Activated T-cell treated with anti-CD3 and anti-CD28 coated beads for 4 hours (primary cell): ENCODE measurements at places on chromosomes 5 and 9.

DNA sequence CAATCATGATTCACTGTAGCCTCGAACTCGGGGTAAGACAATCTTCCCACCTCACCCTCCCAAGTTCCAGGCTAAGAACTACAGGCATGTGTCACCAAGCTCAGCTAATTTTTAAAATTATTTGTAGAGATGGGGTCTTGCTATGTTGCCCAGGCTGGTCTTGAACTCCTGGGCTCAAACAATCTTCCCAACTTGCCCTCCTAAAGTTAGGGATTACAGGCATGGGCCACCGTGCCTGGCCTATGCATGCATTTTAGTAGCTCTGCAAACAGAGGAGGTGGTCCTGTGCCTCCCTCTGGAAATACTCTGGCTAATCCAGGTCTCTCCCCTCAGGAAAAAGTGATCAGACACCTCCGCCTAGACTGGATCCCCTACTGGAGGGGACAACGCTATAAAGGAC, 21.5 kb upstream of the TRIM14 start:
- DNase-seq, result no peak

DNA sequence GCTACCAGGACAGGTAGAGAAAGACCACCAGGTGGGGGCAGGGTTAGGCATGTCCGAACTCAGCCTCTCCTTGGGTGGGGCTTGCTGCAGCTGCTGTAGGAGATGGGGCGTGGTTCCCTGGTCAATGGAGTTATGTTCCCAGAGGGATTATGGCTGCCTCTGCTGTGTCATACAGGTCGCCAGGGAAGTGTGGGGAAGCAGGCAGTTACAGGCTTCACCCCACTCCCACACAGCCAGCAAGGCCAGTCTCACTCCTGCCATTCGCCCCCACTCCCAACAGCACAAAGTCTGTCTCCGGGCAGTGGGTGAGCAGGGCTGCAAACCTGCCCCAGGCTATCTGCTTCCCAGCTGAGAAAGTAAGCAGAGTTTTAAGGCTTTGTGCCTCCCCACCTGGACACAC, 20.0 kb upstream of the CEP72 start:
- DNase-seq, result no peak

- DNase-seq, result no peak
These were observed 966.5 kb upstream of the DMAC1 start for GRCh38 chr9:8766096-8766495.

DNA sequence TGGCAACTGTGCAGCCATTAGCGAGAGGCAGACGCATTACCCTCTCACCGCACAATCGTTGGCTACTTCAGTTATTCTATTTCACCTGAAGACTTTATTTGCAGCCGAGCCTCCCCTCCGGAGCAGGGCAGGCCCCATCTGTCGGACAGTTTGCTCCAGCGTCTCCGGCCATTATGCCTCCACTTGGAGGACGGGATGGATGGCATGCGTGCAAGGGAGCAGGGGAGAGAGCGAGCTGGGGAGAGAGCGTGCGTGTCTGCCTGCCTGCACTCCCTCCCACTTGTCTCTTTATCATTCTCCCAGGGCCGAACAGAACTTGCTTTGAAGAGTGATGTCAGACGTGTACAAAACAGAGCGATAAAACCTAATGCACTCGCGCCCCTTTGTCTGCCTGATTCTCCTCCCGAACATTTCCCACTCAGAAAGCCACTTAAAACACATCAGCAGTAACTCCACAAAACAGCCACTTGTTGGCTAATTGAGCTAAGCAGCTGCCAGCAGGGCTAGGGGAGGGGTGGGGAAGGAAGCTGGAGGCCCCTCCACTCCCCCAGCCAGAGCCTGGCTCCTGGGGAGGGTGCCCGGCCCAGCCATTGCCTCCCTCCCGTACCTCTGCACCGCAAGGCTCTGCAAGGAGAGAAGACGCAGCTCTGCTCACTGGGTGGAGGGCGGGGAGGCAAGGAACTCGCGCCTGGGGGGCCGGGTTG, 43.4 kb upstream of the FUBP3 start:
- DNase-seq, result no peak

DNA sequence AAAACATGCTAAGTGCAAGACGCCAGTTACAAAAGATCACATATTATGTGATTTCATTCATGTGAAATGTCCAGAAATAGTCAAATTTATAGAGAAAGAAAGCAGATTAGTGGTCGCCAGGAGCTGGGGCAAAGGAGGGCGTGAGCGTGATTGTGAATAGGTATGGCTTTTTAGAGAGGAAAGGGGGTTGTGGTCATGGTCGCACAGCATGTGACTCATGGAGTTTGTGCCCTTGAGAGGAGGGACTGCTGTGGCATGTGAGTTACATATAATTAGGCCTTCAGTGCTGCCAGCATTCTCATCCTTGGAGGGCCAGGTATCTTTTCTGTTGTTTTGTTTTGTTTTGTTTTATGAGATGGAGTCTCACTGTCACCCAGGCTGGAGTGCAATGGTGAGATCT, 21.2 kb upstream of the MARCHF6 start:
- no peak for DNase-seq

GRCh38 chr9:27787891-27788290, 214.6 kb upstream of the C9orf72 start:
- DNase-seq, result no peak

- DNase-seq, result no peak
These were observed 72.4 kb downstream of the MSX2 start for GRCh38 chr5:174796711-174797192.

DNA sequence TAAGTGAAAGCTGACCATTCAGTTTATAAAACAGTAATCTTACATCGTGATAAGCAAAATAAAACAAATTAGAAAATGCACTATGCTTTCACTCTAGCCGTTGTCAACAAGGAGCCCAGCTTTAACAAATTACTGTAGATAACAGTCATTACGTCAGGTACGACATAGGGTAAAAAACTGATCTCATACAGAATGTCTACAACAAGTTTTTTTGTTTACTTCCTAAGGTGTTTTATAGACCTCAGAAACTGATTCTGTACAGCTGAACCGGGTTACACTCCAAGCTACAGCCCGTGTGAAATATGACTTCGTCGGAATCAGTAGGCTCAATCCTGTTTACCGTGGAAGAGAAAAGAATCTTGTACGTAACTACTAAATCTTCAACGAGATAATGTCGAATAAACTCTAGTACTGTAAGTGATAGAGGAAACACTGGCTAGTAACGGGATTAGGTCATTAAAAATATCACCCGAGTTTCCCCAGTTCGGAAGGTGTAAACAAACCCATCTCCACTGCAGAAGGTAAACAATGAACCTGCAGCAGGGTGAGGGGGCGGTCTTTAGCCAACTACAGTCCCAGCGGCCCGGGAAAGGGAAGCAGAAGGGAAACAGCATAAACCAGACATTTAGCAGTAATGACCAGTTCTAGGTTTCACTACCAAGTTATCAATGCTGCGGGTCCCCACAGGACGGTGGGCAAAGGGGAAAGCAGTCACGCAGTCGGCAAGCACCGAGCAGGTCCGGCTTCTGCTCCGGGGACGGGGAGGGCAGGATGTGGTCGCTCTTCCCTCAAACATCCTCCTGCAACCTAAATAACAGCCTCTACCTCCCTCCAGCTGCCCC, 1.1 kb downstream of the RICTOR start:
- peak; percentile 19 for DNase-seq

GRCh38 chr5:66840511-66841013, 244.4 kb downstream of the MAST4 start:
- no peak for DNase-seq

GRCh38 chr9:9498846-9499245, 1114.0 kb downstream of the PTPRD start:
- DNase-seq, result no peak

DNA sequence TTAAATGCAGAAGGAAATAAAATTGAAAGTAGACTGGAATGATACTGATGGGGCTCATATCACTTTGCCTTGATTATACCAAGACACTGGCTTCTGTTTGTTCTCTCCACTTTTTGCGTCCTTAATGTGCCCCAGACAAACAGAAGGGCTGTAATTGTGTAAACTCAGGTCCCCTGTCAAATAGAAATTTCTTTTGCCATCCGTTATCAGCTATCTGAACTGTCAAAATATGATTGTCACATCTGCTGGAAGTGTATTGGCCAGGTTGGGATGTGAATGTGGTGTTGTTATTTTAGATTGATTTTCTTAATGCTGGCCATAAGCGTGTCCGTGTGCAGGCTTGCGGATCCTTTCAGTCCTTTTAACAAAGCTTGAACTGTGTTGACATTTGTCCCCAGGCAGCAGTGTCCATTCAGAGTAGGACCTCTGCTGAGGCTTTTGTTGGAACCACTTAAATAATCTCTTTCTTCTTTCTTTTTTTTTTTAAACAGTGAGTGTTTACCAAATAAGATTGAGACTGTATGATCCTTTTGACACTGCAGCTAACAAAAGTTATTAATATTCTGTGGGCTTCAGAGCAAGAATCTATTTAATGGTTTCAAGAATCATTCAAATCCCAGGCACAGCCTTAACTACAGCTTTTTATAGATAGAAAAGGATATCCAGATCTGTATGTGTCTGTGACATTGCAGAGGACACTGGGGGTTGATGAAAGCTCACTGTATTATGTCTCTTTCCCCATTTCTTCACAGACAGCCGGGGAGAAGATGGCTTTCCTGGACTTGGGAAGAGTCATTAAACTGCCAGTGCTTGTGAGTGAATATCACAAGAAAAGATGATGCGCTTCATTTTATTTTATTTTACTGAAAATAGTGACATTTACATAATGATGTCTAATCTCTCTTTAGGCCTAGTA, 171.7 kb downstream of the ZNF608 start:
- DNase-seq, result no peak

- DNase-seq, result no peak
These were observed 7.7 kb downstream of the LPCAT1 start for GRCh38 chr5:1515921-1516571.

- no peak for DNase-seq
These were observed 303.0 kb downstream of the FBXL17 start for GRCh38 chr5:108078882-108079281.

- DNase-seq, result no peak
These were observed 2.9 kb upstream of the LPCAT1 start for GRCh38 chr5:1526681-1527131.

DNA sequence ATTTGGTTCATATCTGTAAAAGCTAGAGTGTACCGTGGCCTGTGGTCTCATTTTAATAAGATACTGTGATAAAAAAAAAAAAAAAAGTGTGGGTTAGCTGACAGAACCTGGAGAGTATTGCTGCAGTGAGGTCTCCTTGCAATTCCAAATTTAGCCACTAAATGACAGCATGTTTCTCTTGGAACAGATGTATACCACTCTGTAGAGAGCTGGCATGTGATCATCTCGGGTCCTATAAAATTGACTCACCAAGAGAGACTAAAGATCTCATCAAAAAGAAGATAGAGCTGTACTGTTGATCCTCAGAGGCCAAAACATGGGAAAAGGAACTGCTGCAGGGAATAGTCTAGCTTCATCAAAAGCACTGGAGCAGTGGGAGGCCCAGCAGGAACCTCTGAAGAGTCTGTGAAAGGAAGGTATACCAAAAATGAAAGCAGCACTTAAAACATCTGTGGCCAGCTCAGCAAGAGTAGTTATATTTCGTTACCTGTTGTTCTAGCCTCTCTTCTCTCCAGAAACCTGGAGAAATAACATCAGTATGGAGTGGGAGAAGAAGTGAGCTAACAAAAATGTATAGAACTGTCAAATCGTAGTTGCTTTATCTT, 826.8 kb downstream of the EFNA5 start:
- no peak for DNase-seq

- no peak for DNase-seq
These were observed 230.5 kb downstream of the MAST4 start for GRCh38 chr5:66826696-66827095.

- no peak for DNase-seq
These were observed 16.3 kb upstream of the CCIN start for GRCh38 chr9:36152741-36153438.

DNA sequence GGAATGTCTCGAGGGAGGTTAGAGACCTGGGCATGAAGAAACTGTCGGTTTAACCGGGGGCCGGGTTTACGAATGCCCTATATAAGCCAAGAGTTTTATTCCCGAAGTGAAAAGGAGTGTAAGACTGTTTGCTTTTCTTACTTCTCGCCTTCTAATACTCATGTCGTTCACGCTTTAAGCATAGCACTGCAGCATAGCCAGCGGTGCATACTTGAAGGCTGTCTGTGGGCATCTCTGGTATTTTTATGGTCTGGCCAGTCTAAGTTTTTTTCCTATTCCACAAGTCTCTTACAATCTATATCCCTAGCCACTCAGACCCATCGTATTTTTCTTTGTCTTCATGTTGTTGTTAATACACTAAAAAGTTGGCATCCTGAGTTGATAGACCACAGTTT, 1.2 kb downstream of the UHRF2 start:
- no peak for DNase-seq

- peak; percentile 66 for DNase-seq
These were observed 7.9 kb downstream of the AK1 start for GRCh38 chr9:127869310-127870152.

- no peak for DNase-seq
These were observed 1.9 kb downstream of the DIPK1B start for GRCh38 chr9:136714096-136714892.

DNA sequence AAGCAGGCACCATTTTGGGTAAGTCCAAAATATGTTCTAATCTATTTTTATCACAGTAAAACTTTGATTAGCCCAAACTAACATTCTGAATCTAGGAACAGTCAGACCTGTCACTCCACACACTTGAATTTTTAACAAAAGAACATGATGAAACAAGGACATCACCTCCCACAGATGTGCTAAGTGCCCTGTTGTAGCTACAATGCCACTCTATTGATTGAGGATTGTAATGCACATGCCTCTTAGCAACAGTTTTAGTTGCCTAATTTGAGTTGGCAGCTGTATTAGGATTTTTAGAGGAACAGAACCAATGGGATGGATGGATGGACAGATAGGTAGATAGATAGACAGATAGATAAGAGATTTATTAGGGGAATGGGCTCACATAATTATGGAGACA, 20.3 kb upstream of the RNF20 start:
- DNase-seq, result no peak

DNA sequence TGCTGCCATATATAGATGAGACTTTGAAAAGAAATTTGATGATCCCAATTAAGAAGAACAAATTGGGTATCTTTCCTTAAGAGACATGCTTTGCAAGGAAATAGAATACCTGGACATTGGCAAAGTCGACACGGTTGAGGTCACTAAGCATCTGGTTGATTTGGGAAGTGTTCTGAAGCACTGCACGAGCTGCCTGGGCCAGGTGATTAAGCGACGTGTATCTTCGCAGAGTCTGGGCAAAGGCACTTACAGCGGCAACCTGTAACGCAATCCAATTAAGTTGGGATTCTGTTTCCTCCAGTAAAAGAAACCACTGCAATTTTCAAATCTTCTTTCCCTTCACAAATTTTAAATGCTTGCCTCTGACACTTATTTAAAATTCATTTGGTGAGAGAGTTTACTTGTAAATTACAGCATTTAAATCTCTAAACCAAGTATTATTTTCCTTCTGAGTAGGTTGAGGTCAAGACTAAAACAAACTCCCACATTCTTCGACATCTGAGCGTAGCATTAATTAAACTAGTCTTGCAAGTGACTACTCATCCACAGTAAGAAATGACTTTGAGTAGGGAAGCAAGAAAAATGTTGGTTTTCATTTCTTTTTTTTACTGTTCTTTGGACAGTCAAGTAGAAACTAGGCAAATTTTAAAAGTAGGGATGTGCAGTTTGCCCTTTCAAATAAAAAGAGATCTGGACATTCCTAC, 262.8 kb downstream of the RFX3 start:
- DNase-seq, result no peak

- no peak for DNase-seq
These were observed 10.0 kb upstream of the FGF18 start for GRCh38 chr5:171409164-171410136.

- no peak for DNase-seq
These were observed 106.3 kb upstream of the SPOCK1 start for GRCh38 chr5:137605411-137605810.

- DNase-seq, result no peak
These were observed 5.2 kb downstream of the ANKDD1B start for GRCh38 chr5:75616371-75616881.

GRCh38 chr9:89008055-89008743, 16.9 kb downstream of the S1PR3 start:
- no peak for DNase-seq
